DND-41 (cell line): ENCODE measurements at places on chromosomes 11 and 22.

GRCh38 chr22:50091092-50091768, 1.4 kb downstream of the MOV10L1 start:
- no peaks in the 10 kb centered on the region for H3K4me1 ChIP-seq
- no peak for DNase-seq
- H3K36me3 ChIP-seq: no peaks in the 10 kb centered on the region
- H3K27me3 ChIP-seq: no peaks in the 10 kb centered on the region

DNA sequence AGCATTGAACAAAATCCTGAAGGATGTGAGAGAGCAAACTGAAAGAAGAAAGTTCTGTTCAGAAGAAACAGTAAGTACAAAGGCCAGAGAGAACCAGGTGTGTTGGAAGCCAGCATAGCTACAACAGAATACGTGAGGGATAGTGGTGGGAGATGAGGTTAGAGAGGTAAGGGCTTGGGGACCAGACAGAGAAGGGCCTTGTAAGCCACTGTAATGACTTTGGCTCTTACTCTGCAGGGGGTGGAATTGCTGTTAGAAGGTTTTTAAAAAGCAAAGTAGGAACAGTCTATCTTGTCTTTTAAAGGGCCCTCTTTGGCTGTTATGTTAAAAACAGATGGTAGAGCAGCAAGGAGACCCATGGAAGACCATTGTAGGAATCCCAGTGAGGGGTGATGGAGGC, 4.2 kb downstream of the PRRG4 start:
- no peak overlapping the region for H3K27ac ChIP-seq
- H3K4me3 ChIP-seq: no peak overlapping the region
- H3K27me3 ChIP-seq: peaks cover 5% of the 10 kb centered on the region
- peaks cover 12% of the 10 kb centered on the region for H3K4me1 ChIP-seq
- H3K36me3 ChIP-seq: no peaks in the 10 kb centered on the region
- DNase-seq: no peak

GRCh38 chr11:121711939-121712338, 259.2 kb upstream of the SORL1-AS1 start:
- H3K4me1 ChIP-seq: no peaks in the 10 kb centered on the region
- no peak overlapping the region for H3K4me3 ChIP-seq
- peaks cover 12% of the 10 kb centered on the region for H3K27me3 ChIP-seq

DNA sequence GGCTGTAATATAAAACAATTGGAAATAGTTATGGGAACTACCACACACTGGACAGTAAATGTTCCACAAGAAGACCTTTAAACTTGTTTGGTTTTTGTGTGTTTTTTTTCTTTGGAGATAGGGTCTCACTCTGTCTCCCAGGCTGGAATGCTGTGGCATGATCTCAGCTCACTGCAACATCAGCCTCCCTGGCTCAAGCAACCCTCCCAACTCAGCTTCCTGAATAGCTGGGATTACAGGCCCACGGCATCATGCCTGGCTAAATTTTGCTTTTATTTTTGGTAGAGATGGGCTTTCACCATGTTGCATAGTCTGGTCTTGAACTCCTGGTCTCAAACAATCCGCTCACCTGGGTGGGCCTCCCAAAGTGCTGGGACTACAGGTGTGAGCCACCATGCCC, 121.0 kb downstream of the MPPED2 start:
- no peak overlapping the region for H3K4me3 ChIP-seq
- no peak overlapping the region for H3K27ac ChIP-seq
- no peaks in the 10 kb centered on the region for H3K36me3 ChIP-seq
- H3K27me3 ChIP-seq: no peaks in the 10 kb centered on the region
- H3K4me1 ChIP-seq: no peaks in the 10 kb centered on the region

- H3K4me1 ChIP-seq: peaks cover 44% of the 10 kb centered on the region
- H3K36me3 ChIP-seq: no peaks in the 10 kb centered on the region; the same call in 1 of the 2 replicates
- no peak overlapping the region for H3K27ac ChIP-seq
- H3K27me3 ChIP-seq: no peaks in the 10 kb centered on the region
- no peak overlapping the region for H3K4me3 ChIP-seq
- no peak for DNase-seq
Observed at GRCh38 chr11:113873236-113873626, 2.1 kb downstream of the USP28 start.
